Heart left ventricle (tissue), 16 donors: ENCODE measurements at places on chromosomes 2 and 18.

DNA sequence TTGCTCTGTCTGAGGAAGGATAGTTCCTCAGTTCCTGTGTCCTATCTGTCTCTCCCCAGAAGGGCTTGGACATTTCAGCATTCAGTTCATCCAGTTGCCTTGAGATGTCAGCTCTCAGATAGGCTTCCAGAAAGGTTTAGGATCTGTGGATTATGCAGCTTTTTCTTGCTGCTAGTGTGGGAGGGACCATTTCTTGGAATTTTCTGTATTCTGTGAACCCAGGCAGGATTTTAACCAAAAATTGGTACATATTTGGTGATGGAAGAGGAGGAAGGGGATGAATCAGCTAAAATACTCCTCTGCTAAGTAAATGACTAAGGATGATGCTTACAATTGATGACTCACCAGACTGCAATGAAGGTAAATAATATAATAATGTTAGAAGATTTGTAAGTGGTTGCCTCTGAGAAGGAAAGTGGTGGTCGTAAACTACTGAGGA, 58.6 kb upstream of the DOCK10 start:
- no peak for DNase-seq

- DNase-seq: peak; percentile 7
Measured at GRCh38 chr2:154992826-154993225, 294.3 kb downstream of the KCNJ3 start.

DNA sequence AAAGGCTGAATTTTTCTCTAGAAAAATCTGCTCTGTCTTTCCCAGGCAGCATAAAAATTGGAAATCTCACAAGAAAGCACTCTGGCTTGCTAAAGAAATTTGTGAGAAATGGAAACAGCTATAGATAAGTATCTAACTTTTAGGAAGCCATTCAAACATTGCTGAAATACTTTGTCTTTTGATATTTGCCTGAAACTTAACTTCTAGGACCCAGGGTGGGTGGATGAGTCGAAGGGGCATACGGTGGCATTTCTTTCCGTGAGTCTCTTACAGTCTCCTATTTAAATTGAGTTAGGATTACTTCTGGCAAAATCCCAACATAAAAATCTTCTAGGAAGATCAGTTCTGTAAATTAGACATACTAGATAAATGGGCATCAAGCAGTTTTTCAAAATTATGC, 532 bp upstream of the COL3A1 start:
- DNase-seq: no peak

GRCh38 chr2:7567646-7568045, 650.4 kb downstream of the RNF144A start:
- no peak for DNase-seq

DNA sequence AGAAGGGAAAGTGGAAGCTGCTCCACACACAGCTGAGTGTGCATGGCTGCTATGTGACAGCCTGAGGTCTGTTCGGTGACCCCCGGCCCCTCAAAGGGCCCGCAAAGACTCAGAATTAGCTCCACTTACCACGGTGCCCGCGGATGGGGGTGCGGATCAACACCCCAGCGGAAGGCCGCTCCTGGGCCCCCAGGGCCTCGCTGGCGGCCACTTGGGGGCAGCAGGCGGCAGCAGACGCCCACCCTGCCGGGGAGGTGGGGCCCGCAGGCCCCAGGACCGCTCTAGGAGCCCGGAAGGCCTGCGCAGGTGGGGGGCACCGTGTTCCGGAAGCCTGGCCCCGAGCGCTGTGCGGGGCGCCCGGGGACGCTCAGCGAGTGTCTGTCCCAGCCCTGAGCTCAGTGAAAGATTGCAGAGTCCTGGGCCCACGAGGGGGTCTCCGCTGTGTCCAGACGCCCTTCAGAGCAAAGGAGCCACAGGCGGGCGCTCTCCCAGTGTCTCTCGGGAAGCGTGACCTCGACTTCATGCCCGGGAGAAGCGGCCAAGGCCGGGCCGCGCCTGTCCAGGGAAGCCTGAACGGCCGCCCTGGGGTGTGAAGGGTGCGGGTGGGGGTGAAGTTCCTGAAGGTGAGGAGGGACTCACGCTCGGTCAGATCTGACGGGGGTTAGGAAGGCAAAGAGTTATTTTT, 118.7 kb downstream of the VAPA start:
- no peak for DNase-seq

DNA sequence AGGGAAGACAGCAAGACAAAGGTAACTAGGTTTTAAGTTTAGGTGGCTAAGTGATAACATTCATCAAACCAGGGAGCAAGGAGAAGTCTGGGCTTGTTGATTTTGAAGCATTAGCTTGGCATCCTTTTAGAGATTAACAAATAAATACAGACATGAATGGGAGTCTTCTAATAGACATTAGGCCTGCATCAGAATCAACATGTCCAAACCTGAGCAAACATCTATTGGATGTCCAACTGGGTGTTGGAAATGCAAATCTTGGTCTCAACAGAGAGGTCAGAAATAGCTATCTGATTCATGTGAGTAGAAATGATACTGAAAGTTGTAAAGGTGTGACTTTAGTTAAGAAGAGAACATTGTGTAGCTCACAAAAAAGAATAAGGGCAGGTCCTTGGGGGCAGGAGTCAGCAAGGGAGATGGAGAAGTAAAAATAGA, 85.5 kb upstream of the RND3 start:
- DNase-seq: no peak

DNA sequence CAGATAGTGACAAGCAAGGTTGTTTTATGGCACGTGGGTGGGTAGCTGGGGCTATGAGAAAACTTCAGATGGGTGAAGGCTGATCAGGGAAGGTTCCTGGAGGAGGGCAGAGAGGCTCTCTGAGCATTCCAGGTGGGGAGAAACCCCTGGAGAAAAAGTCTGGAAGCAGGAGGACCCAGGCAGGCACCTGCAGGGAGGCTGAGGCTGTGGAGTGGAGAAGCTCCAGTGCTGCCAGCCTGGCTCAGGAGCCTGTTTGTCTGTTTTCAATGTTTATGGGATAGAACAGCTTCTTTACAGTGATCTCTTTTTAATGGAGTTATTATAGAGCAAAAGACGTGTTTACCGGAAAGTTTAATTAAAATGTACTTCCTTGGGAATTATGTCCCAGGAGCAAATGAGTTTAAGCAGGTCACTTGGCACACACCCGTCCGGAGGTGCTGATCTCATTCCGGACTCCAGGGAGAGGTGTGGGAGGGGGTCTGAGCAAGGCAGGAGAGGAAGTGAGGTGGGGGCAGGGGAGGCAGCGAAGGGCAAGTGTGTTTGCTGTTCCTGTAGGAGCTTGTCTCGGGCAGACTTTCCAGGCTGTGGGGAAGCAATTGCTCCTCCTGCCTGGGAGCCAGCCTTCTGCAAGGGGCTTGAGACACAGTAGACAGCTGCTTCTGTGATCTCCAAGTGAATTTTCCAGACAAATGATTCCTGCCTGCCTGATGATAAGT, 239.5 kb downstream of the MYCN start:
- DNase-seq: no peak

- no peak for DNase-seq
Measured at GRCh38 chr2:39534095-39534711, 97.1 kb upstream of the MAP4K3 start.

DNA sequence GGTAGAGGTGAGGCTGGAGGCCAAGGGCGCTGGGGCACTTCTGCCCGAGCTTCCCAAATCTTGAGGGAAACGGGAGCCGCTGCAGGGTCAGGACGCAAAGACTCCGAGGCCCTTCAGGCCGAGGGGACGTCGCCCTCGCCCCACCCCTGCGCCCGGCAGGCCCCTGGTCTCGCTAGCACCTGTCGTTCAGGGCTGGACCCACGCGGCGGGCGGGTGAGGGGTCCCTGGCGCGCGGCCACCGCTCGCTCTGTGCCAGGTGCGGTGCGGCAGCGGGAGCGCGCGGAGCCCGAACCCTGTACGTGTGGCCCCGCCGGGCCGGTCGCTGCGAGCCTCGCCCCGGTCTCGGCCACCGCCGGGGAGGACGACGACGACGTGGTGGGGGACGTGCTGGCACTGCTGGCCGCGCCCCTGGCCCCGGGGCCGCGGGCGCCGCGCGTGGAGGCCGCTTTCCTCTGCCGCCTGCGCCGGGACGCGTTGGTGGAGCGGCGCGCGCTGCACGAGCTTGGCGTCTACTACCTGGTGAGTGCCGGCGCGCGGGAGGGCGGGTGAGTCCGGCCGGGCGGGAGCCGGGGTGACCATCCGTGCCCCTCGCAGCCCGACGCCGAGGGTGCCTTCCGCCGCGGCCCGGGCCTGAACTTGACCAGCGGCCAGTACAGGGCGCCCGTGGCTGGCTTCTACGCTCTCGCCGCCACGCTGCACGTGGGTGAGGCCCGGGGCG, 4.9 kb downstream of the ERFE start:
- DNase-seq: no peak

- no peak for DNase-seq
Measured at GRCh38 chr2:156589381-156590079, 153.4 kb downstream of the GPD2 start.

DNA sequence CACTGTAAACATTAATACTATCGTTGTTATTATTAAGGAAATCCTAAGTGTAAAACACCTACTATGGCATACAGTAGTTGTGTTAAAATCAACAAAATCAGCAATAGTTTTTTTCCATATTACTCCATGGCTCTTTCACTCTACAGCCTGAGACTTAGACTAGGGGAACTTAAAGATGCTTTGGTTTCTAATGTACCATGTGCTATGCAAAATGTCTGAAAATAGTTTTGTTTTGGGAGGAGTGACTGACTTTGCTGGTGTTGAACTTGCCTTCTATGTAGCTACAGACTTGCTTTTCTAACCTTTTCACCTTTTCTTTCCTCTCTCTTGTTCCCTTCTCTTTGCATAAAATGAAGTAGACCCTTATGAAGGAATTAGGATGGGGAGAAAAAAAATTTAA, 159.0 kb upstream of the CCDC195 start:
- no peak for DNase-seq

- DNase-seq: no peak
Measured at GRCh38 chr18:74013955-74014354, 133.7 kb downstream of the FBXO15 start.

DNA sequence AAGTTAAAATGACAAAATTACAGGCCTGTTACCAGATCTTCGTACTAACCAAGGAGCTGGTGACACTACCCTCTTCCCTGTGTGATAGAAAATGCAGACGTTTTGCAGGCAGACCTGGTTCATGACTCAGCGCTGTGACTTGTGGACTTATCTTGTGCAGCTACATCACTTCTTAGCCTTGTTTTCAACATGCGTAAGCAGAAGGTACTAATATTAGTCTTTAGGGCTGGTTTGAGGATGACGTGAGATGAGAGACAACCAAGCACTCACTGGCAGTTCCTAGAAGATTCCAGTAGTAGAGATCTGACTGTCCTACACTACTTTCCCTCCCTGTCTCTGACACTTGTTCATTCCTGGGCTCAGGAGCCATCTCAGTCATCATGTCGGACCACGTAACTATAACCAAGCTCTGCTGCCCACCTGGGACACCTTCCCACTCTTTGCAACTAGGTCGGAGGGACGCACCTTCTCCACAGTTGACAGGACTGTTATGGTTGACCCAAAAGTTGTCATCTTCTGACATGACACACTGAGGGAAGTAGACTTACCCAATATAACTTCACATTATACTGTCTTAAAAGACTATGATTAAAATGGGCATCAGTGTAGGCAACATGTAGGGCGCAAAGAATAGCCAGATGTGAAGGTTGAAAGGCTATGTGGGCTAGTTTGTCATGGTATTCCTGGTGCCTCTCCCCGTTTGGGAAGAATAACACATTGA, 64.8 kb downstream of the TNFRSF11A start:
- DNase-seq: no peak

DNA sequence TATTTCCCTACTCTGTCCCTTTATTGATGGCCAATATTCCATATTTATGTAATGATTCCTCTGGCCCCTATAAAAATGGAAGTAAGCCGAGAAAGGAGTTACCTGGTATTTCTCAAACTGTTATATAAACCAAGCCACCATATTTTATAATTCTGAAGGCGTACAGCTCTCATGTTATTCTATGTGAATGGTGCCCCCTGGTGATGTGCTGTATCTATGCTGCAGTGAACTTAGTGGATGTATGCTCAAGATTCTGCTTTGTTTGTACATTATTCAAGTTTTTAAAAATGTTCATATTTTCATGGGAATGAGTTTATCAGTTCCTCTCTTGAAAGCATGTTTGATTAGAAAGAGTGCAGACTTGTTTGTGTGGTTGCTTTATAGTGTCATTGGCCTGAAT, 194.5 kb upstream of the LRRTM1 start:
- peak; percentile 39 for DNase-seq

DNA sequence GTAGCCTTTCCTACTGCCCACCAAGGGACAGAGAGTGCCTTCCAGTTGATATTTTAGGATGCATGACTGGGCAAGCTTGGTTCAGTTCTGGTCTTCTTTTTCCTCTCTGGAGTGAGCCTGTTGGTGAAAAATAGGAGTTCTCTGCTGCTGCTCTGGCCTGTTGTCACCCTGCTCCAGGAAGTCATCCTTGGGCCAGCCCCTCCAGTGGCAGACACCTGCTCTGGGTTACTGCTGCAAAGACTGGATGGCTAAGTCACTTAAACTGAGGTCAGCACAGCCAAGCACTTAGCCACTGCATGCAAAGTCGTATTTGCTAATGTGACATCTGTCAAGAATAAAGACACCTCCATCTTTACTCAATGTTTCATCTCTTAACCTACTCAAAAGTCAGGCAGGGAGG, 219.6 kb upstream of the ID2 start:
- no peak for DNase-seq

DNA sequence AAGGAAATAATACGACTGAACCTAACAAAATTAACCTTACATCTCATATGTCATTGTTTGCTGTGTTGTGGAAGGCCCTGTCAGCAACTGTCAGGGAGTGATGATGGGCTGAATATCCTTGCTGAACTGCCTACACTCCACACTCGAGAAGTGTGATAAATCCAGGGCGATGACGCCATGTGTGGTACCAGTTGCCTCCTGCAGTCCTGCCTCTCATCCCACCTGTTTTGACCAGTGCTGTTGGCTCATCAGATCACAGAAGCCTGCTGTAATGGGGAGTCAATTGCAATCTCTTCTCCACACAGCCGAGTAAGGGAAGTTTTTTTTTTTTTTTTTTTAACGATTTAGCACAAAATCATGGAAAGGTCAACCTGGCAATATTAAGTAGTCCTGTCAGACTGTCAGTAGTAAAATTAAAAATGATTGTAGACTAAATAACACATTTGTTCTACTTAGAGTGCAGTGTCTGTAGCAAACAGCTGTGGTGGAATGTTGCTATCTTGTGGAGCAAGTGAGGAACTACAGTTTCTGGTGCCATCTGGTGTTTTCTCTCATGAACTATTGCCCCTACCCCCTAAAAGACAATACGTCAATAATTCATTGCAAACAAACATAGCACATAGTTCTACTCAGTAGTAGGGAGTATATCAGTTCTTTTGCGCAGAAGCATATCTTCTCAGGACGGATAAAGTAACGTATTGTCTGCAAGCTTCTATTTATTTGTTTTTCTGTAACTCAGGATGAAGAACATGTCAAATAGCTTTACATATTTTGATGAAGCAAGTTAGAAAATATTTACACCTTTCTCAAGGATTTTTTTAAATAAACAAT, 347.6 kb downstream of the CTNNA2 start:
- no peak for DNase-seq

GRCh38 chr18:574149-574860, 5.9 kb upstream of the CETN1 start:
- DNase-seq: no peak

GRCh38 chr2:105575499-105576025, 169.2 kb upstream of the NCK2 start:
- no peak for DNase-seq
